Renal pelvis (tissue), 12 donors: ENCODE measurements at places on chromosomes 5 and 9.

- DNase-seq: peak; percentile 5
These were observed 77.4 kb downstream of the SEC61B start for GRCh38 chr9:99299211-99300102.

DNA sequence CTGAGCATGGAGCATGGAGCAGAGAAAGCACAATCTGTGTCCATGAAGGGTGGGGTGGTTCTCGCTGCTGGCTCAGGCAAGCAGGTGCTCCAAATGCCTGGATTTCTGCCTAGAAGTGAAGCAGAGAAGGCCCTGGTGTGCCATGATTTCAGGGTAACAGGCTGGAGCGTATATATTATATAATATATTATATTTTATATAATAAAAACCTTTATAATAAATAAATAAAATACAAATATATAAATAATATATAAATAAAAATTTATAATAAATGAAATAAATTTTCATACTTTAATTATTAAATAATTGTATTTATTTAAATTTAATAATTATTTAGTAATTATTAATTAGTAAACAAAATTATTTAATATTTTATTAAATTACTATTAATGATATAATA is 707.4 kb upstream of the COX7C start:
- no peak for DNase-seq

- DNase-seq: no peak
These were observed 138.3 kb downstream of the GPBP1 start for GRCh38 chr5:57311921-57312735.

DNA sequence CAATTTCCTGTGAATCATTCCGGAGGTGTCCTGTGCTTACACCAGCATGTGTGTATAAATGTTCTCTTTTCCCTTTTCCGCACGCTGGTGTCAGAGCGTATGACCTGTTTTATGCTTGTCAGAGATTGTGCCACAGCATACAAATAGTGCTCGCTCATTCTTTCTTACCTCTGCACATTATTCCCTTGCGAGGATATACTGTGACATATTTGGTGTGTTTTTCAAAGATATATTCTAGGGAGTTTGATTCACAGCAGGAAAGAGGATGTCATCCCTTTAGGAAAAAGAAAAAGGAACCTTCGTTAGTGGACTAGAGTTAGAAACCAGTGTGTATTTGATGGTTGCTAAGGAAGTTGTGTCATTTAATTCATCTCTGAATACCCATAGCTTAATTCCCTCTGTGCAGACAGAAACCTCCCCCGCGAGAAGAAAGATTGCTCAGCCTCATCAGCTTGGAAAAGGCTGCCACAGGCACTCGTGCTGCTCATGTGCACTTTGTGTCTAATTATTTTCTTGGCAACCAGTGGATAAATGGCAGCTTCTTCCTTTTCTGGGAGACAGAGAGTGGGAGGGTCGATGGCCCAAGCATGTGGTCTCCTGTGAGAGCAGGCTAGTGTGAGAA is 14.7 kb upstream of the CCIN start:
- peak; percentile 87 for DNase-seq

DNA sequence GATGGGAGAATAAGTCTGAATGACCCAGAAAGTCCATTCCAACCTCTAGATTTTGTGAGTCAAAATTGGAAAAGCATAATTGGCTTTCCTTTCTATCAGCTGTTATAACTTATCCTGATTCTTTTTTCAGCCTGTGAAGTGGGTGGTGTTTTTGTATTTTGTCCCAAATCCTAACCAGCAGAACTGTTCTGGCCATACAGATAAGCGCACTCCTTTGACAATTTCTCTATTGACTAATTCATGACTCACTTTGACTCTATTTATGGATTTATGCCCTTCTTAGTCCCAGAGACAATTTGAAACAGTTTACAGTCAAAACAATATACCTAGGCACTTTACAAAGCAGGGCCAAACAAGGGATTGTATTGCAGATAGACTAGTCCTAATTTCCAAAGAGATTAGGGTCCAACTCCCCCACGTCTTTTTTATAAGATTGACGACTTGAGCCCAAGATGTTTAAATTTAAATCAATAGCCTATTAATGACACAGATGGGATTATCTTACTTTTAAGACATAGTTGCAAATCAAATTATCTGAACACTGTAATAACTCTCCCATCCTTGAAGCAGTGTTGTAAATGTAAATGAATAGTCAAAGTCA is 301.7 kb upstream of the SEMA6A start:
- DNase-seq: no peak

- DNase-seq: no peak
These were observed 185.5 kb downstream of the TAF11L14 start for GRCh38 chr5:17819783-17820182.

DNA sequence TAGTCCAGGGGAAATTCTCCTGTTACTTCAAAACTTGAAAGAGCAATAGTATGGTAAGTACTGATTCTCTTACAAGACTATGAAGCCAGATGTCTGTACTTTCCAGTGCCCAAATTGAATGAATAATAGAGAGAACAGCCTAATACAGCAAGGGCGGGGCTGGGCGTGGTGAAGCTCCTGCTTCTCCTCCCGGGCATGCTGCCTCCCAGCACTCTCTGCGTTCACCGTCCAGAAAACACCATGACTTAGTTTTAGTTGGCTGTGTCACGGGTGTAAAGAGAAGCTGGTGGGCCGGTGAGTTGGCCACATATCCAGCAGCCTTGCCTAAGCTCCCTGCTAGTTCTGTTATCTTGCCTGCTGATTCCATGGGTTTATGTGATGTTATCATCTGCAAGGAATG is 40.7 kb upstream of the ADAMTS2 start:
- no peak for DNase-seq

GRCh38 chr9:110935829-110936228 is 102.4 kb downstream of the LPAR1 start:
- no peak for DNase-seq

DNA sequence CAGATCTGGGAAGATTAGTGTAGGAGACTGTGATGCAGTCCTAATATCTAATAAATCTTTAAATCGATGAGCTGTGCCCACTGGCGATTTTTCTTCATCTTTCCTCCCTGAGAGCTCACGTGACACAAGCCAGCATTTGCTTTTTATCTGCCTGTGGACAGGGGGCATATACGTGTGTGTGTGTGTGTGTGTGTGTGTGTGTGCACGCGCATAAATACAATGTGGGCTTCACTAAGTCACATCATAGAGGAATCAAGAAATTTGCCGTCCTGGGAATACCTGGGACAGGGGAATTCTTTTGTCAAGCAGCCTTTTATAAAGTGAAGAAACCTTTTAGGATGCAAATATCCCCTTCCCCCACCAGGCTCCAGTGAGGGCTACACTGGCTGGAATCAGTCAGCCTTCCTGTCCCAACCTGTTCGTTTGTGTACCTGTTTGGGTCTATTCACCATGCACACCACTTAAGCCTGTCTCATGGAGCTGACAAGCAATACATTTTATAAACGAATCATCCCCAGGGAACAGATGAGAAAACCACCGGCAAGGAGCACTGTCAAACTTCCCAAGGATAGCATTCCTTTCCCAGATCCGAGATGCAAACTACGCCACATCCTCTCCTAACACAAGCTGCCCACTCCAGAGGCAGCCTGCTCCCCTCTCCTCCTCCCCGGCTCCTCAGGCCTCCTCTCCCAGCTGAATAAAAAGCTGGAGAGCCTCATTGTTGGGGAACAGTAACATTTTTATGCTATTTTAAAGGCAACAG is 2.7 kb downstream of the EPB41L4B start:
- no peak for DNase-seq

DNA sequence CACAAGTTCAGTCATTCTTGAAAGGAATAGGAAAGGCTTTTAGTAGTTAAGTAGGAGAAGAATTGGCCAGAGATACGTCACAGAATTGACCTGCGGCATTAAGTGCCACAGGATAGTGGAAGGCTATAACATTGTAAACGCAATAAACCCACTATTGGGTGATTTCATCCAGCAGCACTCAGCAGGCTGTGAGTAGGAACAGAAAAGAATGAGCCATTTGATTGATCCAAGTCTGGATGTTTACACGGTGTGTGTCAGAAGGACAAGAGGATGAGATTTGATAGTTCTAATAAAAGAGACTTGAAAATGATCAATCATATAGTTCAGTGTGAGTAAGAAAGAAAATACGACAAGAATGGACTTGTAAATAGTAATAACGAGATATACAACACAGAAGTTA is 110.0 kb upstream of the MTAP start:
- no peak for DNase-seq

GRCh38 chr5:72305194-72306142 is 14.6 kb downstream of the MRPS27 start:
- DNase-seq: no peak

GRCh38 chr5:17434982-17435381 is 63.0 kb upstream of the TAF11L2 start:
- no peak for DNase-seq

DNA sequence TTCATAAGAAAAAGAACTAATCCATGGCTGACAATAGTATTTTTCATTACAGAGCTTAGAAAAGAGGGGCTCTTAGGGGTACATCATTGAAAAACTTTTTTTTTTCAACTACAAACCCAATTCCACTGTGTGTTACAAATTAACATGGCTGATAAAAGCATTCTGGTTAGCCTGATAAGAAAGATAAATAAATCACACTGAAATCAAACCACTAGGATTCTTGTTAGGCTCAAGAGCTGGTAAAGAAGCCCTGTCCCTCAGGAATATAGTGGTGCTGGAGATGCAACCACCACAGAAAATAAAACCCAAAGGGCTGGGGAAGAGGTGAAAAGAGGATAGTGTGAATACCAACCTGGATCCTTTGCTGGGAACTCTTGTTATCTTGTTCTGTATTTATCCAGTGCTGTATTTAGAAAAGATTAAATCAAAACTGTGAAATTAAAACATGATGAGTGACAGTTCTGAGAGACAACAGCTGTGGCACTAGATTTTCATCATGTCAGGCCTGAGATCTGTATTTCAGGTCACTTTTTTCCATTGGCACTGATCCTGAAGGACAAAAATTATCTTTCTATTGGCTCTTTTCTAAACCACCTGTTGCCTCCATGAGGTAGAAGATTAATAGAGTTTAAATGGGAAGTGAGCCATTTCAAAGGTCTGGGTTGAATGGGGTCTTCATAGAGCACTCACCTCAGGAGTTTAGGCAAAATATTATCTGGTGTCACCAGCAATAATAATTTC is 118.6 kb downstream of the ARRDC3 start:
- DNase-seq: no peak
